Cerebellar nuclear complex (tissue), 1 donor: ENCODE measurements at places on chromosomes 16 and 17.
A peak's percentile ranks its signal among the peaks of the same experiment; 100 is the strongest.

GRCh38 chr16:57147381-57148221 is 38.2 kb downstream of the PSME3IP1 start:
- DNase-seq: no peak

GRCh38 chr17:76500074-76500746 is 1.0 kb downstream of the RHBDF2 start:
- no peak for DNase-seq

- no peak for DNase-seq
These were observed 55.6 kb downstream of the USP43 start for GRCh38 chr17:9700754-9701476.

GRCh38 chr17:49822829-49823228 is 25.0 kb downstream of the TAC4 start:
- DNase-seq: no peak

DNA sequence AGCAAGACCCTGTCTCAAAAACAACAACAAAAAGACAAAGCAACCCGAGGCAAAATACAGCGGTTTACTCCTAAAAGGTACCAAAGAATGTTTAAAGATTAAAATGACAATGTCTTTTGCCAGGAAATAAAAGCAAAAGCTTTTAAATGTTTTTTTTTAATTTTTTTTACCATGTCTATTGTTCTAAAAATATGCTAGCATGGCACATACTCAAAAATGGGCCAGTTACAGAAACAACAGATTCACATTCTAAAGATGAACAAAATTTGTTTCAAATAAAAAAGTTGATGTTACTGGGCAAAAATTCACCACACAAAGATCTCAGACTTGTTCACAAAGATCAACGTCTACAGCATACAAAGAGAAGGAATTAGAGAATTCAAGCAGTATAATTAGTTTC is 41.1 kb downstream of the CACNG1 start:
- DNase-seq: no peak

DNA sequence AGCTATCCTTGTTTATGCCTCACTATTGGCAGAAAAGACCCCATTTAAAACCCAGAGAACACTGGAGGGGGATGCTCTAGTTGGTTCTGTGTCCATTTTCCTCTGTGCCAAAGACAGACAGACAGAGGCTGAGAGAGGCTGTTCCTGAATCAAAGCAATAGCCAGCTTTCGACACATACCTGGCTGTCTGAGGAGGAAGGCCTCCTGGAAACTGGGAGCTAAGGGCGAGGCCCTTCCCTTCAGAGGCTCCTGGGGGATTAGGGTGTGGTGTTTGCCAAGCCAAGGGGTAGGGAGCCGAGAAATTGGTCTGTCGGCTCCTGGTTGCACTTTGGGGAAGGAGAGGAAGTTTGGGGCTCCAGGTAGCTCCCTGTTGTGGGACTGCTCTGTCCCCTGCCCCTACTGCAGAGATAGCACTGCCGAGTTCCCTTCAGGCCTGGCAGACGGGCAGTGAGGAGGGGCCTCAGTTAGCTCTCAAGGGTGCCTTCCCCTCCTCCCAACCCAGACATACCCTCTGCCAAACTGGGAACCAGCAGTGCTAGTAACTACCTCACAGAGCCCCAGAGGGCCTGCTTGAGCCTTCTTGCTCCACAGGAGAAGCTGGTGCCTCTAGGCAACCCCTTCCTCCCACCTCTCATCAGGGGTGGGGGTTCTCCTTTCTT is 56.1 kb downstream of the IGF2BP1 start:
- no peak for DNase-seq

DNA sequence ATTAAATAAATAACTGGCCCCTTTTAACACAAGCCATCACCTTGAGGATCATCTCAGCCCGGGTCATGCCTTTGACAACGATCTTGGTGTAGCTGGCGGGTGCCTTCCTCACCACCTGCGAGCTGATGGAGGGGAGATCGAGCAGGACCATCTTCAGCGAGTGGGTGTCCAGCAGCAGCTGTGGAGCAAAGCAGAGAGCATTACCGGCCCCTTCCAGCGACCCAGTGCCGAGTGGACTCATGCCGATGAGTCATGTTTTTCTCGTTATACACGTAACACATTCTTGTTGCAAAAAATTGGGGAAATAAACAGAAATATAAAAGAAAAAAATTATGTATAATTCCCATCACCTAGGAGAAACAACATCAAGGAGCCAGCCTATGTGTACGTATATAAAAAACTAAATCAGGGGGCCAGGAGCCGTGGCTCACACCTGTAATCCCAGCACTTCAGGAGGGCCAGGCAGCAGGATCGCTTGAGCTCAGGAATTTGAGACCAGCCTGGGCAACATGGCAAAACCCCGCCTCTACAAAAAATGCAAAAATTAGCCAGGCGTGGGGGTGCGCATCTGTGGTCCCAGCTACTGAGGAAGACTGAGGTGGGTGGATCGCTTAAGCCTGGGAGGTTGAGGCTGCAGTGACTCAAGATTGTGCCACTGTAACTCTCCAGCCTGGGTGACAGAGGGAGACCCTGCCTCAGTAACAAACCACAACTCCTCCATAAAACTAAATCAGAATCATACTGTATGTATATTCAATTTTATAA is 169.1 kb upstream of the RPH3AL start:
- DNase-seq: no peak

DNA sequence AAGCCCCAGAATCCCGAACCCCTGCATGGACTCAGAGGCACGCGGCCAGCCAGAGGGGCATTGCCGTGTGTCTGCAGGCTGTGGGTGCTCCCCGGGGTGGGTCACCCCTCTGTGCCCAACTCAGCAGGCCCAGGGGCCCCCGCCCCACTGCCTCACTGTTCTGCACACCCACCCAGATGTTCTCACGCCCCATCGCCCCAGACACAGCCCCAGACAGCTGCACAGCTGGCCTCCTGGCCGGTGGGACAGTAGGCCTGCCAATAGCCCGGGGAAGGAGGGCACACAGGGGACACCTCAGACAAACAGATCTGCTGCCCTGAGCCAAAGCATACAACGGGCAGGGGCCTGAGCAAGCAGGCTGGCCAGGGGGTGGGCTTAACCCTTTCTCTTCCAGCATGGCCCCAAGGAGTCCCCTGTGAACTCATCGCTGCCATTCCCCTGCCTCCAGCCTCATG is 27.6 kb upstream of the NXPH3 start:
- no peak for DNase-seq

- no peak for DNase-seq
These were observed 87.0 kb downstream of the HELZ start for GRCh38 chr17:67157732-67158639.

GRCh38 chr16:24646646-24646995 is 82.8 kb upstream of the TNRC6A start:
- DNase-seq: no peak

DNA sequence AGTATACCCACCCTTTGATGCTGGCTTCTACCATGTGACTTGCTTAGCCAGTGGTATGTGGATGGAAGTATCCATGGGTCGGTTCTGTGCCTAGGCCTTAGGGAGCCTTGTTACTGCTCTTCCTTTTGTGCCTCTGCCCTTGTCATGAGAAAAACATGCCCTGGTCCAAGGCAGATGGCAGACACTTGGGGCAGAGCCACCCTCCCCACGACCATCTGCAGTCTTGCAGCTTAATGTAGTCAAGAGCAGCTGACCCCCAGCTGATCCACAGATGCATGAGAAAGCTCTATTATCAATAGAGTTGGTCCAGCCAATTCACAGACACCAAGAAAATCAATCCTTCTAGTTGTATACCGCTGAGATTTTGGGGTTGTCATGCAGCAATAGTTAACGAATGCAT is 95.7 kb downstream of the SLC39A11 start:
- no peak for DNase-seq

DNA sequence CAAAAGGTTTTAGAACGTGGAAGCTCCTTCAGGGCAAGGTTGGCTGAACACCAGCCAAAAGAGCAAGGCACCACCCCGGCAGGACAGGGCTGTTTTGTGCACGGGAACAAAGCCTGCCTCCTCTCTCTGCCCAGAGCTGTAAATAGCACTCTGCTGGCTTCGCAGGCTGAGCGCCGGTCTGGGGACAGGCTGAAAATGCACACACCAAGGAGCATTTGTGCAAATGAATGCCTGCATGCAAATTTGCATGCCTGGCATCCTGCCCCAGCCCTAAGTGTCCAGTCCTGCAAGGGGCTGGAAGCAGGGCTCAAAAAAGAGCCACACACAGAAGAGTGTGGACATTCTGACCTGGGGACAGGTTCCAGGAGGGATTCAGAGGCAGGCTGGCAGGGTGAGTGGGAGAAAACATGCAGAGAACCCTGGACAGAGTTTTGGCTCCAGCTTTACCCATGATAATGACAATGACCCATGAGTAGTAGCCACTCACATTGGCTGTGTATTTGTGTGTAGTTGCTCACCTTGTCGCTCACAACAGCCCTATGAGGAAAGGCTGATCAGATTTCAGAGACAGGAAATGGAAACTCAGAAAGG is 11.7 kb downstream of the ABAT start:
- peak; percentile 89 for DNase-seq

DNA sequence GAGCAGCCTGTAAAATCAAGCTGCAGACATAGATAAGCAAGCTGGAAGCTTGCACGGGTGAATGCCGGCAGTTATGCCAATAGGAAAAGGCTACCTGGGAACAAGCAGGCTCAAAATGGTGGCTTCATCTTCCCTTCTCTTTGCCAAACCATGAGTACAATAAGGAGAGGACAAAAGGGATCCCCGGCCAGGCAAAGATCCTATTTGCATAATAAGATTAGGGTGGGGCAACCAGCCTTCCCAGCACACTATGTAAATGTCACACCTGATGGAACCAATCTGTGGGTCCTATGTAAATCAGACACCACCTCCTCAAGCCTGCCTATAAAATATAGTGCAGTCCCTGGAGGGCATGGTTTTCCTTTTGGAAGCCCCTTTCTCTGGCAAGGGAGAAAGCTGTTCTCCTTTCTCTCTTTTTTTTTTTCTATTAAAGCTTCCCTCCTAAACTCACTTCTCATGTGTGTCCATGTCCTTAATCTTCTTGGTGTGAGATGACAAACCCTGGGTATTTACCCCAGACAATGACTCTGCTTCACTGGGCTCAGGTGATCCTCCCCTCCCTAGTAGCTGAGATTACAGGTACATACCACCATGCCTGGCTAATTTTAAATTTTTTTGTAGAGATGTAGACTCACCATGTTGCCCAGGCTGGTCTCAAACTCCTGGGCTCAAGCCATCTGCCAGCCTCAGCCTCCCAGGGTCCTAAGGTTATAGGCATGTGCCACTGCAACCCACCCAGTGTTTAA is 44.2 kb downstream of the PSMD12 start:
- DNase-seq: no peak

DNA sequence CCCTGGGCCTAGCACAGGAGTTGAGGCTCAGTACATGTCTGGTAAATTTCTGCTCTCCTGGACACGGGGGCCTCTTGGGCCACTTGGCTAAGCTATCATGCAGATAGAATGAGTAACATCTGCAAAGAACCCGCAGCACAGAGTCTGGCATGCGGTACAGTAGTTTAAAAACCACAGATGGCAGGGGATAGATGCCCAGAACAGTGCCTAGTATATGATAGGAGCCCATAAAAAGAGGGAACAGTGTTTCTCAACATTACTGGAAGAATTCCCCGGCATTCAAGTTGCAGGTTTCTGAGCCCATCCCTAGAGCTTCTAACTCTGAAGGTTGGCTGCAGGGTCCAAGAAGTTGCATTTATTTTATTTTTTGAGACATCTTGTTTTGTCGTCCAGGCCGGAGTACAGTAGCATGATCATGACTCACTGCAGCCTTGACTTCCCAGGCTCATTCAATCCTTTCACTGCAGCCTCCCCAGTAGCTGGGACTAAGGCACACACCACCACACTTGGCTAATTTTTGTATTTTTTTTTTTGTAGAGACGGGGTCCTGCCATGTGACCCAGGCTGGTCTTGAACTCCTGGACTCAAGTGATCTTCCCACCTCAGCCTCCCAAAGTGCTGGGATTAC is 5.8 kb downstream of the CDIPT start:
- DNase-seq: no peak

DNA sequence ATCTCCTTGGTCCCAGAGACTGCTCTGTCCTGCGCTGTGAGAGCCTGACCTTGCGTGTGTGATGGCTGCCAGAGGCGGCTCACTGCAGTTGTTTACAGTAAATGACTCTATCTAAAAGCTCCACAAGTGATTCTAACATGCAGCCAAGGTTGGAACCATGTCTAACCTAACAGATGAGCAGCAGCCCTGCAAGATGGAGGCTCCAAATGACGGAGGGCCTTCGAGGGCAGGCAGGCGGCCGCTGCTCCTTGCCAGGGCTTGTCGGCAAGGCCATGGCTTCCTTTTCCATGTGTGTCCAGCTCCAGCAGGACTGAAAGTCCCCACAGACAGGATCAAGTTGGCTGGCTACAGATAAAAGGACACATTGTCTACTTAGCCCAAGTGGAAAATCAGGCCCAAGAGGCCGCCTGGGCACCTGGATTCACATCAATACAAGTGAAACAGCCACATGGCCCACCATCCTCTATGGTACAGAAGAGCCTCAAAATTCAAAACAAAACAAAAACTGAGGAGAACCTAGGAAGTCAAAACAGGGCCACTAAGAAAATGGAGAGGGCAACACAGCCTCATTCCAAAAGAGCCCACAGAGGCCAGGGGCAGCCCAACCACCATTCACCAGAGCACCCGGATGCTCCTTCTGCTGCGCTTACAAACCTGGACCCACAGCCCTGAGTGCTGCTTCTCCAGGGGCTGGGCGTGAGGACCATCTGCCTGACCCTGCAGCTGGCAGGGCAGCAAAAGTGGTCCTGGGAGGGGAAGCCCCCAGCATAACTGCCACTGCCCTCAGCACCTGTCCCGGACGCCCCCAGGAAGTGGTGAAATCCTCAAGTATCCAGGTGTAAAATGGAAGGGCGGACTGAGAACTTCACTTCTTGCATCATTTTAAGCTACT is 65.0 kb downstream of the AMFR start:
- DNase-seq: no peak

DNA sequence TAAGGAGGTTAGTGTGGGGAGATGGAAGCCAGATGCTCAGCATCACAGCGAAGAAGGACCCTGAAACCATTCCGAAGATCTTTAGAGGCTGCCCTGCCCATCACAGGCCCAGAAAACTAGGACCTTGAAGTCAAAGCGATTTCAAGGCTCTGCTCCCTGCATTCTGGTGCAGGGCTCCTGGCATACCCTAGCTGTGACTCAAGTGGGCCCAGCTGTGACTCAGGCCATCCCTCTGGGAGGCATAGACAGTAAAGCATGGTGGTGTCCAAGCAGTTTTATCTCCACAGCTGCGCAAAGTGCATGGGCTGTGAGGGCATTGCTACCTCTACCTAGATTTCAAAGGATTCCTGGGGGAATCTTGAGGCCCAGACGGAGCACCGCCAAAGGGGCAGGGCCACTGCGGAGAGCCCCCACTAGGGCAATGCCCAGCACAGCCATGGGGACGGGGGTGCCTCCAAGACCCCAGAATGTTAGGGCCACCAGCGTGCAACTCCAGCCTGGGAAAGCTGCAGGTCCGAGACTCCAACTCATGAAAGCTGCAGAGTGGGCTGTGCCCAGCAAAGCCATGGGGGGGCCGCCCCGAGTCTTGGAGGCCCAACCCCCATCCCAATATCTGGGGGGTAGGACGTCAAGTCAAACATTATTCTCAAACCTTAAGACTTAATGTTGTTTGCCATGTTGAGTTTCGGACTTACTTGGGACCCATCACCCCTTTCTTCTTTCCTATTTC is 11.7 kb upstream of the ZNF594 start:
- no peak for DNase-seq

- DNase-seq: no peak
These were observed 118.4 kb downstream of the SNX11 start for GRCh38 chr17:48225725-48226567.
